ENCODE measurements at places on chromosomes 16 and 17.

- DNase-seq: no peak
Measured at GRCh38 chr17:3565143-3565542, 7.5 kb upstream of the TRPV3 start.

- DNase-seq: no peak
Measured at GRCh38 chr17:9104370-9105041, 83.2 kb downstream of the NTN1 start.

- DNase-seq: no peak
Measured at GRCh38 chr16:89210904-89211515, 6.5 kb upstream of the ZNF778 start.

- no peak for DNase-seq
Measured at GRCh38 chr17:50686494-50687199, 21.1 kb downstream of the ANKRD40 start.

GRCh38 chr17:42065201-42065600 is 14.8 kb upstream of the C17orf113 start:
- no peak for DNase-seq

- DNase-seq: no peak
Measured at GRCh38 chr16:21611556-21612384, 12.4 kb downstream of the METTL9 start.

GRCh38 chr17:42553866-42554249 is 1.1 kb downstream of the HSD17B1 start:
- no peak for DNase-seq

- DNase-seq: no peak
Measured at GRCh38 chr16:17403156-17403809, 67.5 kb downstream of the XYLT1 start.

- peak; percentile 63 for DNase-seq
Measured at GRCh38 chr17:43994272-43995149, 9.9 kb upstream of the NAGS start.

- DNase-seq: no peak
Measured at GRCh38 chr16:24543949-24544348, 4.6 kb downstream of the RBBP6 start.

- no peak for DNase-seq
Measured at GRCh38 chr17:40327735-40328385, 18.9 kb downstream of the RARA start.

DNA sequence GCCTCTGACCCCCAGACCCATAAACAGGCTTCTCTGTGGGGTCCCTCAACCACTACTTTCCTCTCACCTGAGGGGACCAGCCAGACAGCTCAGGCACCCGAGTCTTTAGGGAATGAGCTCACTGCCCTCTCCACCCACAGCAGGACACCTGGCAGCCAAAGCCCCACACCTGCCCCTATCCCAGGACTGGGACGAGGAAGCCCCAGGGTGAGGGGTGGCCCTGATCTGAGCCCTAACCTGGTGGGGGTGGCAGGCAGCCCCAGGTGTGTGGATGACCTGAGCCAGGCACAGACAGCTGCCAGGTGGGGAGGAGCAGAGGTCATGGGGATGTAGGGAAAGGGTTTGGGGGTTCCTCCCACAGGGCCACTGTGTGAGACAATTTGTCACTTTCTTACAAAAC is 1.7 kb upstream of the TEX19 start:
- DNase-seq: no peak

GRCh38 chr17:29140631-29141513 is 39.3 kb downstream of the MYO18A start:
- no peak for DNase-seq

- no peak for DNase-seq
Measured at GRCh38 chr17:73693071-73693470, 48.8 kb upstream of the SDK2 start.

- no peak for DNase-seq
Measured at GRCh38 chr16:83943516-83944050, 9.5 kb upstream of the OSGIN1 start.

- no peak for DNase-seq
Measured at GRCh38 chr16:85952811-85953210, 53.8 kb downstream of the IRF8 start.

DNA sequence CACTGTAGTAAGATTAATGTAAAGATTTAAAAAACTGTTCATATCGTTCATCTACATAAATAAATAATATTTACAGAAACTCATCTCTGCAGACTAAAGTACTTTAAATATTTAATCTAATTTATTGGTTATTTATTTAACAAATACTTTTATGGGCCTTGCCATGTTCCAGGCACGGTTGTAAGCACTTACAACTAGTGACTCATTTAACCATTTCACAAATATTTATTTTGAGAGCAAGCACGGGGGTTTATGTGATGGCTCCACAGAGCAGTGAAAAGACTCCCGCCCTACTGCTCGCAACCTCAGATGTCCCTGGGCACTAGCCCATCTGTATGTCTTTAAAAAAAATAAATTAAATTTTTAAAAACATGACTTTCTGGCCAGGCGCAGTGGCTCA is 575.9 kb downstream of the WWOX start:
- no peak for DNase-seq

DNA sequence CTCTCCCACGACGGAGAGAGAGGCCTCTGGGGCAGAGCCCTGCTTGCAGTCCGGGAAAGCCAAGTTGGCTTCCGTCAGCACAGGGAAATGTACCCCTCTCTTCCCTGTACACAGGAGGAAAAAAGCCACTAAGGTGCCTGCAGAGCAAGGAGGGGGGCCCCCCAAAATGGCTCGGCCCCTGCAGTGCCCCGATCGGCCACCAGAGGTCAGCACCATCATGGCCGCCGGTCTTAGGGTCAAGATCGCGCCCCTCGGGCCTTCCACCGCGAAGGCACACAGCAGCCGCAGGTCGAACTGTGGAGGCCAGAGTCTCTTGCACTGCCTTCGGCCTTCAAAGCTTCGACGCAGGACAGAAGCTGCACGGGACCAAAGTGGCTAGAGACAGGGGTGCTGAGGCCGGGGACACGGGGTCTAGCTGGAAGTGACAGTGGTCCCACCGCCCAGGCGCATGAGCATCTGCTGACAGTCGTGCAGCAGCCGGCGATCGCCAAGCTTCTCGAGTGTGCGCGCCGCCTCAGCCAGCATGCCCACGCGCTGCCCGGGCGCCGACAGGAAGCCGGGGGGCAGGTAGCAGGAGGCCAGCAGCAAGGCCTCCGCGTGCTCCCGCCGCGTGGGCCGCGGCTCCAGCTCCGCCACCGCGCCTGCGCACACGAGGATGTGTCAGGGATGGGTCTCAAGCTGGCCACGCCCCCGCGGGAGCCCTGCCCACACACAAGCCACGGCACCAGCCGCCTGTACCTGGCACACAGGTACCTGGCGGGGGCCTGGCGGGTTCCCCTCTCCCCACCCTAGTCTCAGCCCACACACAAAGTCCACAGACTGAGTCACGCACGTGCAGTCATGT is 24.4 kb downstream of the SREBF1 start:
- peak; percentile 65 for DNase-seq

GRCh38 chr17:74454197-74455024 is 12.0 kb upstream of the CD300A start:
- DNase-seq: no peak

- DNase-seq: no peak
Measured at GRCh38 chr16:85900027-85900792, 1.2 kb downstream of the IRF8 start.

DNA sequence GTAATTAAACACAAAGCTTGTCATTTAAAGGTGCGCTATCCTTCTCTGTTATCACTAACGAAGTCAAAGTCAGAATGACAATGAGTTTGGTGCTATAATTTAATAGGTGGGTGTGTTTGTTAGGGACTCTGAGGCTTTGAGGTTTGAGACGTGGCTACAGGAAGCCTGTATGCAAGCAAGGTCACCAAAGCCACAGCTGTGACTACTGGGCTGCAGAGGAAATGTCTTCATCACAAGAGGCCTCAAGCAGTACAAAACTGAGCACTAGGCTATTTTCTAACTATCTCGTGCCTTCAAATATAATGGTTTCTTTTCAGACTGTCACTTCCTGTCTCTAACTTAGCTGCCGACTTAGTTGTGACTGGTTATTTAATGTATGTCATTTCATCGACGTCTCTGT is 141.2 kb downstream of the AATF start:
- DNase-seq: no peak

DNA sequence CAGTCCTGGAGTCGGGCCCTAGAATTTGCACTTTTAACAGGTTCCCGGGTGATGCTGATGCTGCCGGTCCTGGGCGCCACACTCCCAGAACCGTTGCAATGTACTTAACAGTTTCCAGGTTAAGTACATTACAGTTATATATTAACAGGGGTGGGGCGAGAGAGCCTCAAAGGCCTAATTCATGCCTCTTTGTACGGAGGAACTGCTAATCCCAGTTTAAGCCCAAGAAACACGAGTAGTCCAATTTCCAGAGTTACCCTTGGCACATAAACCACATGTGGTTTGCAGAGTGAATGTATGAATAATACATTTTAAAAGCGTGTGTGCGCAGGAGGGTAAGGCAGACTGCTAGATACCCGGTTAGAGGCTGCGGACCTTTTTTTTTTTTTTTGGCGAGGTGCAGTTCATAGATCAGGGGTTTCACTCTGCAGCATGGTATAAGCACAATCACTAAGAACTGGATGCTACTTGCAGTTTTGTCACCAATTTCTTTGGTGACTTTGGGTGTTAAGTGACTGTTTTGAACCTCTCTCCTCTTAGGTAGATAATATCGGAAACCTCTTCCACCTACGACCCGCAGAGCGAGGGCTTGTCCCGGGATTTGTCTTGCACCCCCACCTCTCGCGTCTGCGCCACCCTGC is 713 bp downstream of the COX11 start:
- peak; percentile 40 for DNase-seq

DNA sequence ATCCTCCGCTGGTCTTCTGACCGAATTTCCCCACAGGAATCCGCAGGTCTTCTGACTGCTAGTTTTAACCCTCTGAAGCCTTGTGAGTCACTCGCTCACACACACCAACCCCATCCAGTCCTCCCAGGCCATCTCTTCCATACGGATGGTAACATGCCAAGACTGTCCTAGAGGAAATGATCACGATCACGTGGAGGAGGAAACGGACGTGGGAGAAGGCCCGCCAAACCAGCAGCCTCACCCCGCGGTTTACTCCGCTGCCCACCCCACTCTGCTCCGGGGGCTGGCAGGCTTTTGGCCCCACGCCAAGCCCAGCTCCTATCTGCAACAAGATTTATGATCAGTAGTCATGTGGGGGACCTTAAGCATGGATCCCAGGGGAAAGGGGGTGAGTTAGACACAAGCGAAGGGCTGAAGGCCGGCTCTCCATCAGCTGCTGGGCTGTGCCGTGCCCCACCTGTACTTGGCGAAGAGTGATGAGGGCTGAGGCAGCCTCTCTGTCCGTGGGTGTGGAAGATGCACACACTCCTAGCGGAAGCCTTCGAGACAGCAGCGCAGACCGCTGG is 1.5 kb upstream of the FAAP100 start:
- DNase-seq: no peak

- DNase-seq: no peak
Measured at GRCh38 chr17:82128287-82128686, 30.3 kb upstream of the FASN start.

- DNase-seq: no peak
Measured at GRCh38 chr16:67392301-67393059, 818 bp downstream of the TPPP3 start.

GRCh38 chr17:45841186-45841585 is 3.5 kb upstream of the SPPL2C start:
- DNase-seq: no peak

DNA sequence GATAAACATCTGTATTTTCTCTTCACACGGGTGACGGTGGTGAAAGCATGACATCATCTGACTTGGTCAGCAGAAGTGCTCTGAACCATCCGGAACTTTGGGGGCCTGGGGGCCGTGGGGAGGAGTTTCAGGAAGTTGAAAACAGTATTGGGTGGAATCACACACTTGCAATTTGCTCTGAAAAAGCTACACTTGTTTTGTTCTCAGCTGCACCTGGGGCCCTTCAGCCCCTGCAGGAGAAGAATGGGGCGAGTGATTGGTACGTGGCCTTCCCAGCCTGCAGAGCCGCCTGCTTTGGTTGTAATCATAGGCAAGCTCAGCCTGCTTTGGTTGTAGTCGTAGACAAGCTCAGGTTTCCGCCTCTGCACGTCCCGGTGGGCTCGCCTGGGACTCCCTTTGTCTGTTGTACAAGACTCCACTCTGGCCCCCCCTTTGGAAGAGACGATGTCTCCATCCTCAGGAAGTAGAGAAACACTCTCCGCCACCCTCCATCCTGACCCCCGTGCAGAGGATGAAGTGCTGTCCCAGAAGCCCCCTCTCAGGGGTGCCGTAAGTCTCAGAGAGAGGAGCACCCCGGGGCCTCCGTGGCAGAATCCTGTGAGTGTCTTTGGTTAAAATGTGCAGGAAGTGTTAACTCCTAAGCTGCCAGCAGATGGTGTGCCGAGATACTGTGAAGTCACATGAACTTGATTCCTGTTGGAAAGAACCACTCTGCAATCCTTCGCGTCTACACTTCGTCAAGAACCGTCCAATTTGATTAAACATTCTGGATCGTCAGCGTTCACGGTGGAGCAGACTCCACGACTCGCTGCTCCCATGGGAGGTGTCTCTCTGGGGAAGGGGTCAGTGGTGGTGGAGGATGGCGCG is 5.4 kb downstream of the BANP start:
- DNase-seq: peak; percentile 43

GRCh38 chr17:80779961-80780380 is 211.7 kb upstream of the CHMP6 start:
- DNase-seq: no peak

DNA sequence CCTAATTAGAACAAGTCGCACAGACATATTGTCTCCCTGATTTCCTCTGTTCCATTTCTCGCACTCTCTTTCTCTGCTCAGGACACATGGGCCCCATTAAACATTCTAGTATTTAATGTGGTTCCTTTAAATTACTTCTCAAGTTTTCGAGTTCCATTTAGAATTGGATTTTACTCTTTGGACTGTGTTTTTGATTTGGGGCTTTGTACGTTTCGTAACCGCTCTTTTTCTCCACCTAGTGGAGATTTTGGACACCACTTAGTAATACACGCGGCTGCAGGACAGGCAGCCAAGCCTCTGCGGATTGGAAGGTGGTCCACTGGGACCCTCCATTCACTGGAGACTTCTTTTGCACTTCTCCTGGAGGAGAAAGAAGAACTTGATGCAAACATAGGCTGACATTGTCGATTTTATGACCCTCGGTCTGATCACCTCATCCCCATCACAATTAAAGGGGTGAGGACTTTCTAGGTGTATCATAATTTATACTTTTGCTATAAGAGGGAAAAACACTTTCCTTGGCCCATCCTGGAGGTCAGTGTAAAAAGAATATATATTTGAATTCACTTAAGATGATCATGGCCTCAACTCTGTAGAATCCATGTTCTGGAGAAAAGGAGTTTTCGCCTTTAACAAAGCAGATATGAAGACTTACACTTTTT is 85.7 kb downstream of the NOG start:
- no peak for DNase-seq

GRCh38 chr16:57284952-57285363 is 486 bp upstream of the PLLP start:
- no peak for DNase-seq

GRCh38 chr17:64491034-64491860 is 5.6 kb downstream of the POLG2 start:
- peak; percentile 22 for DNase-seq

GRCh38 chr17:30376621-30377452 is 1.9 kb upstream of the CPD start:
- no peak for DNase-seq

GRCh38 chr17:42759982-42760651 is 910 bp upstream of the RAMP2 start:
- DNase-seq: no peak
